ENCODE measurements at places on chromosomes 3 and 15.

DNA sequence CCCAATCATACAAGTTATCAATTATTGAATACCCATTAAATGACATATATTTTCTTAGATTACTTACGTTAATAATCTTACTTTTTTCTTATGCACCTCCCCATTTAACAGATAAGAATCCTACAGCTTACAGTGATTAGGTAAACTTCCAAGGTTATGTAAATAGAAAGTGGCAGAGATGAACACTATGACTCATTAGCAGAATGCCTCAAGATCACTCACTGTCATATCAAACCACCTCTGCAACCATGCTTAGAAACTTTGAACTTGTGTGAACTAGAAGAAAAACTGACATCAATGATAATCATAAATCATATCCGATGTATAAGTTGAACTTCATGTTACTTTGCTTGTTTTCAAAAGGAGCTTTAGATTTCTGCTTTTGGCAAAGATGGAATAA is 911.6 kb upstream of the ARPP21 start:
- DNase-seq = no peak

DNA sequence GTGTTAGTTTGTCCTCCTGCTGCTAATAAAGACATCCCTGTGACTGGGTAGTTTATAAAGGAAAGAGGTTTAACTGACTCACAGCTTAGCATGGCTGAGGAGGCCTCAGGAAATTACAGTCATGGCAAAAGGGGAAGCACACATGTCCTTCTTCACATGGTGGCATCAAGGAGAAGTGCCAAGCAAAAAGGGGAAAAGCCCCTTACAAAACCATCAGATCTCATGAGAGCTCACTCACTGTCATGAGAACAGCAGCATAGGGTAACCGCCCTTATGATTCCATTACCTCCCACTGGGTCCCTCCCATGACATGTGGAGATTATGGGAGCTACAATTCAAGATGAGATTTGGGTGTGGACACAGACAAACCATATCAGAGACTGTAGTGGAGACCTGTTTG is 27.0 kb downstream of the TM2D3 start:
- DNase-seq = no peak

DNA sequence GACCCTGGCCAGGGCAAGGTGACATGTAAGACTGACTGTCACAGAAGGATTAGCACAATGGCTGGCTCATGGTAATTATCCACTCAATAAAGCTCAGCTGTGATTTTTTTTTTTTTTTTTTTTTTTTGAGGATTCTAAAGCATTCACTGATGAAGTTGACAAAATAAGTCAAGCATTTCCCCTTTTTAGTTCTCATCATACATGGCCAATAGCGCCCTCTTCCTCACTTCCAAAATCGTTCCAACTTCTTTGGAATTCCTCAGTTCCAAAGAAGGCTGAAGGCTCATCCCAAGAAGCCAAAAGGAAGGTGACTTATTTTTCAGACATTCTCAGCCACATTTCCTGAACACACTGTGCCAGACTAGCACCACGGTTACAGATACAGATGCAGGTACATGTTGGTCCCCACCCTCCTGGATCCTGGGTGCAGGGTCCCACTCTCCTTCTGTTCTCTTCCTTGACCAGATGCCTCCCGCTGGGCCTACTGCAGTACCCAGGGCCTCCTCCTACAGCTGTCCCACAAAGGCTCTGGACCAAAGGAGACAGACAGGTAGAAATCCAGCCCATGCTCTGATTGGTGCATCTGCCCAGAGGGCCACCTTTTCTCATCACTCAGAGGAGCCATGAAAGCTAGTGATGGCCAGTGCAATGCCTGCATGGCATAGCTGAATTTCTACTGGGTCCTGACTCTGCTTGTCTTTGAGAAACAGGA is 202.6 kb downstream of the UACA start:
- no peak for DNase-seq

GRCh38 chr15:52649686-52650085 is 29.5 kb downstream of the ATOSA start:
- no peak for DNase-seq

Measured in NCI-H2227 treated with DMSO at 0.1 percent for 48 hours (cell line).